Daoy (cell line): ENCODE measurements at places on chromosomes 7 and 10. TPM values are rescaled to one million over a fixed set of nuclear protein-coding genes. Genes with fewer than 3 reads are reported as not detected.

GIMAP4 gene
- total RNA-seq: not detected in 2 replicates

CALHM3 gene
- 0.29 TPM in 1 of 2 replicates, not detected in the other for total RNA-seq

SEMA3E gene
- 5.7 and 6.0 TPM in 2 replicates for total RNA-seq

PTPRE gene
- 2.6 TPM in 2 replicates for total RNA-seq

DGKB gene
- total RNA-seq: 0.11 TPM in 1 of 2 replicates, not detected in the other

ADAMTS14 gene
- 0.06 TPM in 1 of 2 replicates, not detected in the other for total RNA-seq

FZD8 gene
- total RNA-seq: 10.5 and 11.1 TPM in 2 replicates

ANXA8 gene
- 9.7 and 10.1 TPM in 2 replicates for total RNA-seq

PDE1C gene
- total RNA-seq: 20.4 and 24.2 TPM in 2 replicates

CALCR gene
- not detected in 2 replicates for total RNA-seq
